ENCODE measurements at places on chromosomes 13 and 19. TPM values are rescaled to one million over a fixed set of nuclear protein-coding genes. Genes with fewer than 3 reads are reported as not detected.

DNA sequence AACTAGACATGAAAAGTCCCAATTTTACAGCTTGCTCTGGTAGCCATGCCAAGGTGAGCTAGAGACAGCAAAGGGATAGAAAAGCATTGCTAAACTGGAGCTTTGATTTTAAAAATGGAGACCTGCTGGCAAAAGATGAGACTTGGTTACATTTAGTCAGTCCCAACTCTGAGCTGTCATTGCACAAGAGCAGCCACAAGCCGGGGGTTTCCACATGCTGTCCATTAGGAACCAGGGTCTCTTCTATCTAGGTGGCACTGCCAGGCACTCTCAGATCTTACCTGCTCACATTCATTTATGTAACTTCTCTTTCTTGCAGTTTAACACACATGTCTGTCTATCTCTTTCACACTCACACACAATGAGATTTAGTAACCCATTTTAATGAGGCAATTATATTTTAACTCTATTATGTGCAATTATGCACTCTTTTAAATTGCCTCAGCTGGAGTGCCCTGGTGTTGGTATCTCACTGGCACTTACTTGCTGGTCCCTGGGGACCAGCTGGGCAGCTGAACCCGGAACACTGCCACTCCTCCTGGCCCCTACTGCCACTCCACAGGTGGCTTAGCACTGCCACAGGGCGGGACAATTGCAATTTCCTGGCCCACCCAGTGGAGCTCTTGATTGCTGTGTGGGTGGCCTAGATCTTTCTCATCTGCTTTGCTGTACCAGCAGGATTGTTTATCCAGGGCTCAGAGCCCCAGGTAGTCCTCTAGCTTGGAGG is 112.5 kb downstream of the COG6 start:
- DNase-seq: no peak

KLK2 gene
- total RNA-seq: not detected

DNA sequence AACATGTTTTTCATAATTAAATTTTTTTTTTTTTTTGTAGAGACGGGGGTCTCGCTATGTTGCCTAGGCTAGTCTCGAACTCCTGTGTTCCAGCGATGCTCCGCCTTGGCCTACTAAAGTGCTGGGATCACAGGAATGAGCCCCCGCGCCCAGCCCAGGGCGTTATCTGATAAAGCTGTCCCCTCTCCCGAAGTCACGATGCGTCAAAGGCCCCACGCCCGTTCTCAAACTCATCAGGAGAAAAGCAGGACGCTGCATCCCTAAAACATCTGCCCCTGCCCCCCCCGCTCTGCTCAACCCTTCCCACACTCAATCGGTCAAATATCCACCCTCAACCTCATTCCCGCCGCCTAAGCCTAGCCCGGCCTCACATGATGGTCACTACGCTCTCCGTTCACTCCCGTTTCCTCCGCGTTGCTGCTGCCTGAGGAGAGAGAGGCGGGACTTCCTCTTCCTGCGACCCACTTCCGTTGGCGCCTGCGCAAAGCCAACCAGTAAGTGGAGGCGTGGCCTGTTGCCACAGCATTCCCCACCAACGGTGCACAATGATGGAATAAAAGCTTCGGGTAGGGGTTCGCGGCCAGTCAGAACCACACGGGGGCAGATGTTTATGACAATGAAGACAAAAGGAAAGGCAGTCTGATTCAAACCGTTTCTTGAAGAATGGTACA is at the start of gene SNRPD2:
Gene SNRPD2 (minus strand): TSS at position 438 of the 671 bp plus-strand sequence. CDS start 65 bp downstream, at position 373.
- DNase-seq: peak; percentile 96

- no peak for DNase-seq
Observed at GRCh38 chr13:31150315-31150985, 11.3 kb downstream of the HSPH1 start.

- DNase-seq: no peak
Observed at GRCh38 chr13:30466841-30467252, 1.1 kb upstream of the HMGB1 start.

PTPRS gene
- 278 TPM for total RNA-seq

DNA sequence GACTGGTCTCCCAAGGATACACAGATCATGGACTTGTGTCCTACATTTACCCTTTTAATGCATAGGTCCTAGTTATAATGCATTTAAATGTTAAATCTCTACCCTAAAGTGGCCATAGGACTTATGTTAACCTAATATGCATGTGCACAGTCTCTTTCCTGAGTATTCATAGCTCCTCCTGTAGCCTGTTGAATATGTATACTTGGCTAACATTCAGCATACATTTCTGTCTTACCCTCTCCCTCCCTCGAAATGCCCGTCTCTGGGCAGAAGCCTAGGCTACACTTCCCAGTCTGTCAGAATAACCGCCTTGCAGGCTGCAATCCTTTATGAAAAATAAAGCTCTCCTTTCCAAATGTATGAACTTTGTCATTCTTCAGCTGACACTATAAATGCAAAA is 13.9 kb downstream of the ZFP82 start:
- DNase-seq: no peak

DNA sequence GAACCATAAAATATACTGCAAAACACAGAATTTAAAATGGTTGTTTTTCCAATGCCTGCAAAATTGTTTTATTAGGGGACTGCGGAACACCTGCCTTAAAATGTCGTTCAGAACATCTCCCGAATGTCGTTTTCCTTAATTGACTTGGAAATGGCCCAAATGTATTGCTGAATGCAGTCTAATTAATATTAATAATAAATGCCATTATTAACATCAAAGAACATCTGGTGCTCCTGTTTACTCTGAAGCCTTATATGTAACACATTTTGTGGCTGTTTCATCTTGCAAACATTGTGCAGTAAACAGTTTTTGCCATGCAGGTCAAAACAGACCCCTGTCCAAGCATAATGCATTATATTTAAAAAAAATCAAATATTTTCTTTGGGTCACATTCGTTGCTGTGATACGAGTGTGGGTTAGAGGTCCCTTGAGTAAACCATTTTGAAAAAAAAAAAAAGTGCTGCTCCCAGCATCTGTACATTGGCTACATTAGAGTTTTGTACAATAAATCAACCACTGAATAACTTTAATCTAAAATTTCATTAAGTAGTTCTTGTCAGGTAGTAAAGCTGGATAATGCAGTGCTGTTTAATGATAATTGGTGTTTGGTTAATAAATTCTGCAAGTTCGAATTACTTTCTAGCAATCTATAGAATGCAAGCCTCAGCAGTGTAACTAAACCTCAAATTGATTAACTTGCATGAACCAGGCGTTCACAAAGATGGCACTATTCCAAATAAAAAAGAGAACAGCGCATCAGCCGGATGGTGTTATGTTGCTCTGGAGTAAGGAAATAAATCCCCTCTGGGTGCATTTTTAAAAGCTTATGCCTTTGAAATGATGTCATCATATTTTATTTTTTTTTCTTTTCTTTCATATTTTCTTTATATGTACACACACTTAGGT is 140.2 kb downstream of the ZNF536 start:
- no peak for DNase-seq

- DNase-seq: no peak
Observed at GRCh38 chr13:78085434-78086225, 167.0 kb upstream of the EDNRB start.

- DNase-seq: peak; percentile 75
Observed at GRCh38 chr19:32691952-32692726, 518 bp downstream of the NUDT19 start.

LRRC8E gene
- total RNA-seq: 0.09 TPM

DNA sequence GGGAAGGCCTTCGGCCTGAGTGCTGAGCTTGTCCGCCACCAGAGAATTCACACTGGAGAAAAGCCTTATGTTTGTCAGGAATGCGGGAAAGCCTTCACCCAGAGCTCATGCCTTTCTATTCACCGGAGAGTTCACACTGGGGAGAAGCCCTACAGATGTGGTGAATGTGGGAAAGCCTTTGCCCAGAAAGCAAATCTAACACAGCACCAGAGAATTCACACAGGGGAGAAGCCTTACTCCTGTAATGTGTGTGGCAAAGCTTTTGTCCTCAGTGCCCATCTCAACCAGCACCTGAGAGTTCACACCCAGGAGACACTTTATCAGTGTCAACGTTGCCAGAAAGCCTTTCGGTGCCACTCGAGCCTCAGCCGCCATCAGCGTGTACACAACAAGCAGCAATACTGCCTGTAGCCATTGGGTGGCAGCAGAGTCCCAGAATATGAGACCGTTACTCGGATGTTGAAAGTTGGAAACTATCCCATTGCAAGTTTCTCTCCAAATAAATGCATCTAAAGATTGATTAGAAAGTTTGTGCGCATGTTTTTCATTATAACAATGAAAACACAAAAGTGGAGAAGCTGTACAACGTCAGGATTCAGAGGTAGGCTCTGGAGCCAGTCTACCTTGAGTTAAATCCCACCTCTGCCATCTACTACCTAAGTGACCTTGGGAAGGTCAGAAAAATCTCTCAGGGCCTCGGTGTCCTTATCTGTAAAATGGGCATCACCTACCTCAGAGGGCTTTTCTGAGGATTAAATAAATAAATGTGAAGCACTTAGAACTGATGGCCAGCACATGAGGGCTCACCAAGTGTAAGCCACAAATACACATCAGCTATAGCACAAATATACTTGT is 21.1 kb downstream of the ZNF473 start:
- DNase-seq: peak; percentile 72

DNA sequence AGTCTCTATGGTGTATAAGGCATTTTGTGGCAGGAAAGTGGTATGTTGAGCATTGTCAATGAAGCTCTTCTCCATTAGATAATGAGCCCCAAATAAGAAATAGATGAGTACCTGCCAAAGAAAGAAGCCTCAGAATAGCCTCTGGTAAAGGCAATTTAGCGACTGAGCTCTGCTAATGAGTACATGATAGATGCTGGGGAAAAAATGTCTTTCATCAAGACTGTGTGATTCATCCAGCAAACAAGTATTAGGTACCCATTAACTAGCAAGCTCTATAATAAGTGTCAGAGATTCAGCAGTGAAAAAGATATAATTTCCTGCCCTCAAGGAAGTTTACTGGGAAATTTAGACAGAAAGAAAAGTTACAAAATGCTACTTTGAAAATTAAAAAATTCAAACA is 294.6 kb downstream of the ITGBL1 start:
- DNase-seq: no peak

GRCh38 chr19:39410831-39411080 is 1.7 kb upstream of the PLEKHG2 start:
- no peak for DNase-seq

GRCh38 chr19:435707-436412 is 25.0 kb downstream of the SHC2 start:
- DNase-seq: no peak
